ENCODE measurements at places on chromosomes 7 and 10. TPM values are rescaled to one million over a fixed set of nuclear protein-coding genes. Genes with fewer than 3 reads are reported as not detected.

Gene CPA5
- total RNA-seq = 4.3 TPM

Gene NDUFA5
- 50.3 TPM for total RNA-seq

Gene AS3MT
- 0.37 TPM for total RNA-seq

Gene ATG9B
- total RNA-seq = 21.2 TPM

Gene PDIA4
- 33.4 TPM for total RNA-seq

Gene PTPRZ1
- total RNA-seq = not detected

Gene ST8SIA6
- 10.8 TPM for total RNA-seq

Gene LRIT1
- total RNA-seq = not detected

Gene PDK4
- total RNA-seq = not detected

Gene STEAP1B
- total RNA-seq = not detected

Gene CCDC3
- 0.15 TPM for total RNA-seq

Gene CACNA2D1
- not detected for total RNA-seq

Gene SHH
- not detected for total RNA-seq

Gene GBF1
- total RNA-seq = 45.6 TPM

Gene TRIL
- total RNA-seq = not detected

Gene AMPH
- total RNA-seq = not detected

Gene CCL24
- not detected for total RNA-seq

Gene SLC18A3
- not detected for total RNA-seq

Gene HNRNPF
- total RNA-seq = 143 TPM

Gene NME8
- total RNA-seq = not detected

Gene SH2D4B
- total RNA-seq = 0.25 TPM

Gene CAPZA2
- 118 TPM for total RNA-seq

Gene KNDC1
- total RNA-seq = 1.1 TPM

Gene TBRG4
- 48.4 TPM for total RNA-seq

Gene SRGN
- 580 TPM for total RNA-seq

Gene OR2A12
- total RNA-seq = not detected

Gene PIK3AP1
- 1.5 TPM for total RNA-seq

Gene OPALIN
- not detected for total RNA-seq

Gene CYP3A4
- total RNA-seq = not detected

Gene ZPBP
- total RNA-seq = not detected

Gene GRM3
- total RNA-seq = not detected

Gene PKD2L1
- not detected for total RNA-seq

Gene GIMAP4
- total RNA-seq = 90.1 TPM

Gene CALHM3
- not detected for total RNA-seq

Gene PVRIG
- 46.3 TPM for total RNA-seq

Gene RHBDD2
- 194 TPM for total RNA-seq

Gene TPK1
- 38.8 TPM for total RNA-seq

Gene KAZALD1
- not detected for total RNA-seq

Gene SPACDR
- total RNA-seq = 3.7 TPM

Gene GSAP
- 6.8 TPM for total RNA-seq

Gene ADIRF
- total RNA-seq = not detected

Gene HOXA2
- total RNA-seq = not detected

Gene AOAH
- total RNA-seq = 5.7 TPM

Gene IGF2BP3
- total RNA-seq = 1.7 TPM

Gene RBM48
- 33.7 TPM for total RNA-seq

Gene VAX1
- not detected for total RNA-seq

Gene STEAP2
- not detected for total RNA-seq

Gene CCDC146
- total RNA-seq = 20.1 TPM

Gene OR6B1
- not detected for total RNA-seq

Gene ENO4
- not detected for total RNA-seq

Gene WDFY4
- 0.57 TPM for total RNA-seq
